H54 (cell line): ENCODE measurements at places on chromosomes 1 and 21.
A peak's percentile ranks its signal among the peaks of the same experiment; 100 is the strongest.

DNA sequence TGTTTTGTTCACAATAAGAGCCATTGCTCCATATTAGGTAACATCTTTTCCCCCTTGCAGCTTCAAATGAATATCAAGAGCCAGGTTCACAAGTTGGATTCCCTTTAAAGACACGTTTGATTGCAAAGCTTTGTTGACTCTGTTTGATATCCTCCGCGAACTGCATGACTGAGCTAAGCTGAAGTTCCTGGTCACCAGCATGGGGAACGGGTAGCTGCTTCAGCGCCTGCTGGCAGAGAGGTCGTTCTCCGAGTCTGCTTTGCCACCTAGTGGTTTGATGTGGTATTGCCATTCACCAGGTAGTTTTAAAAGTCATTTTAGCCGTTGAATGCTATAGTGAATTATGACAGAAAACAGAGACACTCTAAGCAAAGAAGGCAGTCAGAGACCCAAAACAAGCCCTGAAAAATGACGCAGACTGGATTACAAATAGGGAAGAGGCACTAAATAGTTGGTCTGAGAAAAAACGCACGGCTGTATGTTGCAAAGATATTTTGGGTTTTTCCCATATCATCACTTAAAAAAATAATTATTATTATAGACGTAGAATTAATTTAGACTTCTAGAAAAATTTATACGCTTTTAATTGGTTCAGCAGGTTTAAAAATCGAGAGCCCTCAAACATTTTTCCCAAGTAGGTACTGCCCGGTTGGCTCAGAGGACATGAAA, 193.5 kb upstream of the FMN2 start:
- DNase-seq = peak; percentile 63

- no peak for DNase-seq
Measured at GRCh38 chr1:92797961-92798360, 13.1 kb upstream of the EVI5 start.

- no peak for DNase-seq
Measured at GRCh38 chr1:97170300-97170699, 448.7 kb downstream of the PTBP2 start.

DNA sequence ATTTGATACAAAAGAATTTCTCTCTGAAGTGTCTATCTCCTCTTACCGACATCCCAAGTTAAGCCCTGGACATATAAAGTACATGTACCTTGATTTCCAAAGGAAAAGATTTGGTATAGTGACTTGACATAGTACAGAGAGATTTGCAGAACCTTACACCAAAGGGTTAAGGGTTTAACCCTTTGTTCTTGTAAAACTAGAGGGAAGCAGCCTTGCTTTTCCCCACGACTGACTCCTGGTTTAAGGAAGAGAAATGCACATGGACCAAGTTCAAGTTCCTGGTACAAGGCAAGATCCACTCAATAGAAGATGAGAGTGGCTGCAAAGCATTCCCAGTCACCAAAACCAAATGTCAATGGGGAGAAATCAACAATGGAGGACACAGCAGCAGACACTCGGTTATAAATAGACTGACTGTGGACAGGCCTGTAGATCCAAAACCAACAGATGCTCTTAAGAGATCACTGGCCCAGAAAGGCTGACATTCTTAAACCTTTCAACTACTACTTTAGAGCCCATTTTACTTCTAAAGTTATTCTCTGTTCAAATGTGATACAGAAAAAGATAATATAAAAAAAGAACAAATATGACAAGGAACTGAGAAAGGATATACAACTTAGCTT, 69.4 kb downstream of the PUM1 start:
- DNase-seq = no peak

DNA sequence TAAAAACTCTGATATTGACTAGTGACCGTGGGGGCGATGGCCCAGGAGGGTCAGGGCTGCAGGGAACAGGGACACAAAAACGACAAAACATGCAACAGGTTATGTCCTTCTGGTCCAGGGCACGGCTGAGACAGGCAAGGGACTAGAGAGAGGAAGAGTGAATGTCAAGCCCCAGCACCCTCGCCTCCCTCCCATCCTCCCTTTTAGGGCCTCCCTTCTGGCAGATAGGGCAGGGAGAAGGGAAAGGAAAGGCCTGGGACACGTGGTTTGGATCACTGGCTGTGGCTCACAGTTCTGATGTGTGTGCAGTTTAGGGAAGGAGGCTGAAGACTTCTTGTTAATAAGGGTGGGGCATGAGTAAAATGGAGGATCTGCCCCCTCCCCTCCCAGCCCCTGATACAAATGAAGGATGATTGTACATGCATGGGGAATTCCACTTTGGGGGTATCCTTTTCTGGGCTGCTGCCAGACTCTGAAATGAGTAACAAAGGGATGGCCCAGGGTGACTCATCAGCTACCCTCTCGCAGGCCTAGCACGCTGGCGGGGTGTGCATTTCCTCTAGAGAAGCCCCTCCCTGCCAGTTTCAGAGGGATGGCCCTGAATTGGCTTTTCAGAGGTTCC, 14.2 kb downstream of the CAPN2 start:
- DNase-seq = peak; percentile 85

DNA sequence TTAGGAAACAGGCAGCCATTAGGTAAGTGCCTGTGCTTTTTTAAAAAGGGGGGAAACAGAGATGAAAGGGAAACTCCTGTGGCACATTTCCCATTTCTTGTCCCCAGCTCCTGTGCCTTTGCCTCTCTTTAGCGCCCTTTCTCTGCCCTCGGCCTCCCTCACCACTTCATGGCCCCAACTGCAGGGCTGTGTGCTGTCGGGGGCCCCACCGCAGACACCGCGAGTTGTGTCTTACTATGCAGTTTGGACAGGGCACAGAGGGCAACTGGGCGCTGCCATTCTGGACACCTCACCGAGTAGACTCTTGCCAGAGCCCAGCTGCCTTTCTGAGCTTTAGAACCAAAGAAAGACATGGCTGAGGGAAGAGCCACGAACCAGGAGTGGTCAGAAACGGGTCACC, 93.7 kb upstream of the LPGAT1 start:
- DNase-seq = no peak

- DNase-seq = peak; percentile 19
Measured at GRCh38 chr1:64112281-64112680, 91.1 kb upstream of the UBE2U start.

DNA sequence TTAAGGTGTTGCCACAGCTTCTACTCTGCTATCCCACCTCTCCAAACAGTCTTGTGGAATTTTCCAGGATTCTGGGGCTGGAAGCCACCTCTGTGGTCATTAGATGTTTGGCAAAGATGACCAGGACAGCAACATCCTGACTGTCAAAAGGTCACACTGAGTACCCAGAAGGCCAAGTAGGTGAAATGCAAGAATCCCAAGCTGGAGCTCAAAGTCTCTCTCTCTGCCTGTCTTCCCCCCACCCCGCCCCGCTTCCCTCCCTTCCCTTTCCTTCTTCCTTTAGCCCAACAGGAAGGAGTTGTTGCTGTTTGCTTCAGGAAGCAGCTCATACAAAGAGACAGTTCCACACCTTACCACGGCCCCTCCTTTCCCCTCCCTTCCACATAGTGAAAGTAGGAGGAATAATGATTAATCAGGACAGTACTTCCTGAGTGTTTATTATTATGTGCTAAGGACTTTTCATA, 75.6 kb upstream of the SLC2A1 start:
- DNase-seq = no peak

DNA sequence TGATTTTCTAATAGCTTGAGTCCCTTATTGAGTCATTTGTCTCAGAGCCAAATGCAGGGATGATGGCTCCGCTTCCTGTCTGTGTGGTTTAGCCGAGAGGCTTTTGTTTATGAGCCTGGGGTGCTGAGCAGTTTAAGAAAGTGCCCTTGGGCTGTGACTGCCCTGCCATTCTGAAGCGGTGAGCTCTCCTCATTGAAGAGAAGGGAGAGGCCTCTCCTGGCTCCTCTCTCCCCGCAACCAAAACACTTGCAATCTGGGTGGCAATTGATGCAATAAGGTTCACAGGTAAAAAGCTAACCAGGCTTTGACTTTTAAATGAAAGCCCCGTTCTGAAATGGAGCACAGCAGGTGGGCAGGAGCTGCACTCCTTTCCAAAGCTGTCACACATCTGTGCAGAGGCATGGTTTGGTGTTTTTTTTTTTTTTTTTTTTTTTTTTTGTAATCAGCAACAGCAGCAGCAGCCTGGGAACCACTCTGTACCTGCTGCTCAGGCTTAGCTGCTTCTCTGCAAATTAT, 403.7 kb downstream of the SIPA1L2 start:
- DNase-seq = peak; percentile 45

GRCh38 chr1:19654886-19655717, 9.6 kb upstream of the HTR6 start:
- DNase-seq = no peak

- no peak for DNase-seq
Measured at GRCh38 chr1:155158991-155159390, 14.1 kb downstream of the KRTCAP2 start.

GRCh38 chr21:43820466-43820865, 31.1 kb downstream of the RRP1 start:
- no peak for DNase-seq

DNA sequence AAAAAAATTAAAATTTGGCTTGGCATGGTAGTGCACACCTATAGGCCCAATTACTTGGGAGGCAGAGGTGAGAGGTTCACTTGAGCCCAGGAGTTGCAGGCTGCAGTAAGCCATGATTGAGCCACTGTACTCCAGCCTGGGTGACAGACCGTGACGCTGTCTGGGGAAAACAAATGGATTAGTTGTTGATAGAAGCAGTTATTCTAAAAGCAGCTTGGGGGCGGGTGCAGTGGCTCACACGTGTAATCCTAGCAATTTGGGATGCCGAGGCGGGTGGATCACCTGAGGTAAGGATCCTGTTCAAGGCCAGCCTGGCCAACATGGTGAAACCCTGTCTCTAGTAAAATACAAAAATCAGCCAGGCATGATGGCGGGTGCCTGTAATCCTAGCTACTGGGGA, 40.3 kb downstream of the KIF1B start:
- no peak for DNase-seq

DNA sequence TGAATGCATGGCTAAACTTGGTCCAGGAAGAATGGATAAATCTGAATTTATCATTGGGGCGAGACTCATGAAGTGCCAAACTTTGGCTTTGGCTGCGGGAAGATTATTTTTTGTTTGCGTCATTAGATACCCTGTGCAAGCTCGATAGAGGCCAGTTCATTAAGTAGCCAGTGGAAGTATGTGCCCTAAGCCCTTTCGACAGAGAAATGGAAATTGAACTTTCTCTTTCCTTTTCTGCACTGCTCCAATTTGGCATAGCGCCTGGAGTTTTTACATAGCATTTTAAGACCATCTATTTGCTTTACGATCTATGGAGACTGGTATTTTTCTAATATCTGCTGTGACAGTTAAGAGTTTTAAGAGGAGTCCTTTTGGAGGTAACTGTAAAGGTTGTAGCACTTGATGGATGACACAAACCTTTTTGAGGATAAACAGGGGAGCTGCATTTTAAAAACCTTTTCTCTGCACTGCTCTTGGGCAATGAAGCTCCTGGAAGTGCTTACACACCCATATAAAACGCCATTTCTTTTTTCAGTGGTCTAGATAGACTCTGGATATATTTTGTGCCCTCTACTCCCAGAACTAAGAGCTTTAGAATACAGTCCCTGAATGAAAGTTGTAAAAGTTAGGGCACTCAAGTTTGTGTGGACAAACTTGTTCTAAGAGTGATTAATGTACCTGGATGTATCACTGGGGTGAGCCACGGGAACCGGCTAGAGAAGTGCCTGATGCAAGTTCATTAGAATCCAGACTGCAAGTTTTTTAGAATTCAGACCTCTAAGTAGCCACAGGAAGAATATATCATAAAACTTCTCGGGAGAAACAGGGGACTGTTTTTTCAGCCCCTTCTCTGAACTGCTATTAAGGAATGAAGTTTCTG, 41.3 kb upstream of the CFHR3 start:
- no peak for DNase-seq

- DNase-seq = no peak
Measured at GRCh38 chr1:89957107-89957506, 37.8 kb upstream of the ZNF326 start.

GRCh38 chr1:247906504-247907047, 11.2 kb downstream of the OR2W3 start:
- peak; percentile 40 for DNase-seq

- DNase-seq = no peak
Measured at GRCh38 chr1:80827666-80828065, 973.1 kb upstream of the ADGRL2 start.

DNA sequence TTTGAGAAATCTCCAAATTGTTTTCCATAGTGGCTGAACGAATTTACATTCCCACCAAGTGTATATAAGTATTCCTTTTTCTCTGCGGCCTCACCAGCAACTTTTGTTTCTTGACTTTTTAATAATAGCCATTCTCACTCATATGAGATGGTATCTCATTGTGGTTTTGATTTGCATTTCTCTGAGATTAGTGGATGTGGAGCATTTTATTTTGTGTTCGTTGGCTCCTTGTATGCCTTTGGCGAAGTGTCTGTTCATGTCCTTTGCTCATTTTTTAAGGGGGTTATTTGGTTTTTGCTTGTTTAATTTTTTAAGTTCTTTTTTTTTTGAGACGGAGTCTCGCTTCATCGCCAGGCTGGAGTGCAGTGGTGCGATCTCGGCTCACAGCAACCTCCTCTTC, 45.1 kb upstream of the MPC2 start:
- no peak for DNase-seq

DNA sequence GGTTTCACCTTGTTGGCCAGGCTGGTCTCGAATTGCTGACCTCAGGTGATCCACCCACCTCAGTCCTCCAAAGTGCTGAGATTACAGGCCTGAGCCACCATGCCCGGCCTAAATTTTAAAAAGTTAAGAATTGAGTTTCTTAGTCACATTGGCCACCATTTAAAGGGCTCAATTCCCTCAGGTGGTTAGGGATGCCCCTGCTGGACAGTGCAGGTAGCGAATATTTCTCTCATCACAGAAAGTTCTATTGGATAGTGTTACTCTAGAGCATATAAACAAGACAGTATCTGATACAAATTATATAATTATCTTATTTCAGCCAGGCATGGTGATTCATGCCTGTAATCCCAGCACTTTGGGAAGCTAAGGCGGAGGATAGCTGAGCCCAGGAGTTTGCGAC, 320.2 kb downstream of the ZP4 start:
- DNase-seq = no peak
